ENCODE measurements at places on chromosomes 4 and X. TPM values are rescaled to one million over a fixed set of nuclear protein-coding genes. Genes with fewer than 3 reads are reported as not detected.

Gene SRPX
- 0.96 TPM for total RNA-seq

Gene CACNA1F
- not detected for total RNA-seq

Gene DGKK
- 9.6 TPM for total RNA-seq

DNA sequence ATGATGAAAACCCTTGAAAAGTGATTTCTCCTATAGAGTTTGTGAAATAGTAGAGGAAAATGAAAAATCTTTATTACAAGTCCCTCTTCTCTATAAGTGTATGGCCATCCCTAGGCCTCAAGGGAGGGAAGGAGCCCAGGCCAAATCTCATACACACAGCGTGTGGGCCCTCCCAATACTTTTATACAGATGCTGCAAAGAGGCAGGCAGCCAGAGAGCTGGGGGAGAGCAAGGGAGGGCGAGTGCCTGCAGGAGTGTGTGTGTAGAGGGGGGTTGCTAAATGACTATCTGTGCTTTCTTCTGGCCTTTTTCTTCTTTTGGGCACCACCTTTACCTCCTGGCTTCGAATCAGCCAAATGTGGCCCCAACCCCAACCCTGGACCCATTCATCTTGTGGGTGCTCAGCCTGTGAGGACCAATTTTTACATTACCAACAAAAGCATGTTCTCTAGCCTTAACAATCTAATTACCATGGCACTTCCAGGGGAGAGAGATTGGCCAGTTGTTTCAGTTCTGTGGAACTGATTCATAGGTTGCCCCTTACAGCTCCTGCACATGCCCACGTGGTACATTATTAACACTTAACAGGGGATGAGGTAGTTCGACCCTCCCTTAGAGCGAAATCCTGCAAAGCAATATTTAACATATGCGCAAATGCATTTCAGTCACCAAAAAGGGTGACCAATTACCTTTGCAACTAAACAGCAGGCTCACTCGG is 2.0 kb downstream of the GPC3 start:
- DNase-seq: no peak
